ENCODE measurements at places on chromosomes 16 and 17.

- no peak for DNase-seq
These were observed 76.9 kb upstream of the CNEP1R1 start for GRCh38 chr16:49947907-49948678.

DNA sequence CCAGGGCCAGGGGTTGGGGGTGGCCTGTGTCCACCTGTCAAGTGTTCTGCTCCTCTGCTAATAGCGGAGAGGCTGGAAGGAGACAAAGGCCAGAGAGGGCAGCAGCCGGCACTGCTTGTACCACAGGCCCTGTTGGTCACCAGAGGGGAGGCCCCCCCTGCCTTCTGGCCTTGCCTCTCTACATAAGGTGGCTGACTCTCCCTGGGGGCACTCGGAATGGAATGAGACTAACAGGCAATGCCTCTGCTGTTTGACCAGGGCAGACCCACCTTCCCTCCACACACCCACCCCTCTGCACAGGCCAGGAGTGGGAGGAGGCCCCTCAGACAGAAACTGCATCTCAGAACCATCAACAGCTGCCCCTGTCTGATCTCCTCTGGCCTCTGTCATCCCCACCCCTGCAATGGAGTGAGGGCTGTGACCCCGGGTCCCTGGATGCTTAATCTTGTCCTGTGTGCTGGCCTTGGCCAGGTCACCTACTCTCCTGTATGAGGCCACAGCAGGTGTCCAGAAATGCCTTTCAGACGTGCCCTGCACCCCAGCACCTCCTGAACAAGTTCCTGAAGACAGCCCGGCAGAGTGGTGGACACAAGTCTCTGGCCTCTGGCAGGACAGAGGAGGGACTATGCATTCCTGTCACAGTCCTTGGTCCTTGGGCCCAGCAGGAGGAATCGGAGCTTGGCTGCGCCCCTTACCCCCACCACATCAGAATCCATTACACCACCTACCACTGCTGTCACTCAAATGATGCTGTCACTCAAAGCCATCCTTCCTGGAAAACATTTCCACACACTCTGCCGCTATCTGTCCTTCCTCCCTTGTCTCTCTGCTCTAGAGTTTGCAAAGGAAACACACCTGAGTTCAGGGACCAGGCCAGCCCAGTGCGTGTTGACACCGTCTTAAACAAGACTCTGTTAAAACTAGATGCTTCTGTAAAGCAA, 107.5 kb upstream of the ZNF750 start:
- no peak for DNase-seq

- DNase-seq: no peak
These were observed 68.1 kb downstream of the RTN4RL1 start for GRCh38 chr17:1957037-1957436.

DNA sequence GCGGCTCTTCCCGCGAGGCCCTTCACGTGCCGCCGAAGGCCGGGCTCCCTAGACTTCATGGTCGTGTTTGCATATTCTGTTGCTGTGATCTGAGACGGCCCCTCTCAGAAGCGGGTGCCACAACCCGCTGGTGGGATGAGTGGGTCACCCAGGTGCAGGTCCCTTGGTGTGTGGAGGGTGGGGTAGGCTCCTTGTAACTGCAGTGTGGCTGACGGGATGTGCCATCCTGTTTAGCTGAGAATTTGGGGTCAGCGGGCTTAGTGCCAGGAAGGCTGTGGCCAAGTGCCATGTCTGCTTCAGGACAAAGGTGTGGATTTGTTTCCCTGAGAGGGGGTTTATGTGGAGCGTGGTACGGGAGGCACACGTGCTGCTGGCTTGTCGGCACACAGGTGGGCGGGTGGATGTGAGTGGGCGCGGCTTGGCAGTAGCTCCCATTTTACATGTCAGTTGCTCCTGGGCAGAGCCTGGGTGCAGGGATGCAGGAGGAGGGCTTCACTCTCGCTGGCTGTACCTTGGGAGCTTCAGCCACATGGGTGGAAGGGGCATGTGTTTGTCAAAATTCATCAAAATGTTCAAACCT, 9.2 kb upstream of the WFIKKN1 start:
- no peak for DNase-seq

DNA sequence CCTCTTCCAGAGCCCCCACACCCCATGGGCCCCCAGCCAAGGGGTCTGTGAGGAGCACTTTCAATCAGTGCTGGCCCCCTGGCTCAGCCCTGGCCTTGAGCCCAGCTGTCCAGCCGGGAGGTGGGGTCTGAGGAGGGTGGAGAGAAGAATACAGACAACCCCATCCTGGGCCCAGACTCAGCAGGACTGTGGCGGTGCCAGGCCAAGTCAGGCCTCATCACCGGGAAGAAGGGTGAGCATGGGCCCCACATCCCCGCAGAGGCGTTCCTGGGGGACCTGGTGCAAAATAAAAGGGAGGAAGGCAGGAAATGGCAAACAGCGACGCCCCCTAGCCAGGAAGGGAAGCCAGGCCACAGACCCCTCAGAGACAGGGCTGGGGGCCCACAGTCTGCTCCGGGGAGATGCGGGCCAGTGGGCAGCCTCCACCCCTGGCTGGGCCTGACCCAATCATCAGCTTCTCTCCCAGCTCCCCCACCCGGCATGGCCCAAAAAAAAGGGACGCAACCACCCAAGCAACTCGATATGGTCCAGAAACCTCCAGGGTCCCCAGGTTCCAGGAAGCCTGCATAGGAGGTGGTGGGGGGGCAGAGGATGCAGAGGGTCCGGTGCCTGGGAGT, 20.6 kb downstream of the ZNF423 start:
- DNase-seq: no peak

DNA sequence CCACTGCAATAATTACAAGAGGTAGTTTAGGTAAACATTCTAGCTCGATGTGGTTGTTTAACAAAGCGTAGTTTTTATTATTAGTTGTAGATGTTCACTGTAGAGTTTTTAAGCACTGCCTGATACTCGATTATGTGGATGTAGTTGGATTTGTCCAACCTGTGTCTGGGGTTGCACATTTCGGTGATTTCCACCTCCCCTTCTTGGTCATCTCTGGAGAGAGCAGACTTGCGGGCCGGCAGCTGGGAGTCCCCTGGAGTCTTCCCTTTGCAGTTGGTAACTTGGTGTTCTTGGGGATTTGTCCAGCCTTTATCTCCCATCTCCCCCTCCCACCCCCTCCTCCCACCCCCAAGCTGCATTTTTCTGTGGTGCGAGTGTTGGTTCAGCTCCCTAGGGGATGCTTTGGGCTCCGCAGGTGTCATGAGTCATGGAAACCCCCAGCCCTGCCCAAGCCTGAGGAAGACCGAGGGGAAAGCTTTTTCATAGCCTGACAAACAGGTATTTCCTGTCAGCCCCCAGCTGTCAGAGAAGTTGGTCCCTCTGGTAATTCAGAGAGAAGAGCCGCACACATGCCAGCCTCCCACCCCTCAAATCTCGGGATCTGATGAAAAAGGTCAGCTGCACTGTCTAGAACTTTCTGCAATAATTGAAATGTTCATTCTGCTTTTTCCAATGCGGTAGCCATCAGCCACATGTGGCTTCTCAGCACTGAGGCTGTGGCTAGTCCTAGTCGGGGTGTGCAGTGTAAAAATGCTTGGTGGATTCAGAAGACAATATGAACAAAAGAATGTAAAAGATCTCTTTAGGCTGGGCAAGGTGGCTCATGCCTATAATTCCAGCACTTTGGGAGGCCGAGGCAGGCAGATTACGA, 50.3 kb downstream of the KSR1 start:
- DNase-seq: no peak

- DNase-seq: no peak
These were observed 89.9 kb upstream of the EEF2KMT start for GRCh38 chr16:5187402-5187952.

- DNase-seq: no peak
These were observed 998 bp upstream of the SRSF1 start for GRCh38 chr17:58007781-58008706.

GRCh38 chr17:19372011-19372370, 6.3 kb upstream of the MAPK7 start:
- no peak for DNase-seq

DNA sequence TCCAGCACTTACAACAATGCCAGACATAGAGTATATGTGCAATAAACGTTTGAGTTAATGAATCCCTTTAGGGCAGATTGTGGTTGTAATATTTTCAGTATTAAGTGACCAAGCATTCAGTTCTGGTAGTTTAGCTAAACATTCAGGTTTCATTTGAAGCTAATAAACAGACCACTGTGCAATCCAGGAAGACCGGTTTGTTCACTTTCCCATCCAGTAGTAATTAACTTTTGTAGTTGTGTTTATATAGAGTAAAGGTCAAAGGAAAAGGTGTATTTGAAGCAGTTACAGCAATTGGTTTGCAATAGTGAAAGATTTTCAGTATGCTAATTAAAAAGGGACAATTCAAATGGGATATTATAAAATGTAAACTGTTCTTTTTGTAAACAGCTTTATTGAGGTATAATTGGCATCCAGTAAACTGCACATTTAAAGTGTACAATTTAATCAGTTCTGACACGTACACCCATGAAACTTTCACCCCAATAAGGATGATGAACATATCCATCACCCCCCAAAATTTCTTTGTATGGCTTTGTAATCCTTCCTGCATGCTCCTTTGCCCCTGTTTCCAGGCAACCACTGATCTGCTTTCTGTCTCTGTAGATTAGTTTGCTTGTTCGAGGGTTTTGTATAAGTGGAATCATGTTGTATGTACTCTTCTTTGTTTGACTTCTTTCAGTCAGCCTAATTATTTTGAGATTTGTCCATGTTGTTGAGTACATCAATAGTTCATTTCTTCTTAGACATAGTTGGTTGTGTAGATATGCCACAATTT, 26.3 kb downstream of the MRTFB start:
- no peak for DNase-seq

- DNase-seq: no peak
These were observed 19.9 kb downstream of the PLEKHG4 start for GRCh38 chr16:67299269-67299668.

DNA sequence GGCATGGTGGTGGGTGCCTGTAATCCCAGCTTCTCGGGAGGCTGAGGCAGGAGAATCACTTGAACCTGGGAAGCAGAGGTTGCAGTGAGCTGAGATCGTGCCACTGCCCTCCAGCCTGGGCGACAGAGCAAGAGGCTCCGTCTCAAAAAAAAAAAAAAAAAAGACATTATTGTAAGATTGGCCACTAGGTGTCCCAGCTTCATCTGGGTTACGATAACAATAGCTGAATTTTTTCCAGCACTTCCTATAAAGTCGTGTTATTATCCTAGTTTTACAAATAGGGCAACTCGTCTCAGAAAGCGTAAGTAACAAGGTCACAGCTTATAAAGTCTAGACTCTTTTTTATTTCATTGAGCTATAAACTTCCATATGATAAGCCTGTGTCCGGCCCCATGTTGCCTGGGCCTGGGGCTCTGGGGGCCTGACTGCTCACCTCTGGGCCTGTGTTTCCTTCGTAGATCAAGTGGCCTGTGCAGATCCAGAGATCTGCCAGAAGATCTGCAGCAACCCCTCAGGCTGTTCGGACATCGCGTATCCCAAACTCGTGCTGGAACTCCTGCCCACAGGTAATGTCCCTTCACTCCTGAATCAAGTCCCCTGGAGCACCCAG, 60.5 kb downstream of the SLC5A11 start:
- DNase-seq: no peak

DNA sequence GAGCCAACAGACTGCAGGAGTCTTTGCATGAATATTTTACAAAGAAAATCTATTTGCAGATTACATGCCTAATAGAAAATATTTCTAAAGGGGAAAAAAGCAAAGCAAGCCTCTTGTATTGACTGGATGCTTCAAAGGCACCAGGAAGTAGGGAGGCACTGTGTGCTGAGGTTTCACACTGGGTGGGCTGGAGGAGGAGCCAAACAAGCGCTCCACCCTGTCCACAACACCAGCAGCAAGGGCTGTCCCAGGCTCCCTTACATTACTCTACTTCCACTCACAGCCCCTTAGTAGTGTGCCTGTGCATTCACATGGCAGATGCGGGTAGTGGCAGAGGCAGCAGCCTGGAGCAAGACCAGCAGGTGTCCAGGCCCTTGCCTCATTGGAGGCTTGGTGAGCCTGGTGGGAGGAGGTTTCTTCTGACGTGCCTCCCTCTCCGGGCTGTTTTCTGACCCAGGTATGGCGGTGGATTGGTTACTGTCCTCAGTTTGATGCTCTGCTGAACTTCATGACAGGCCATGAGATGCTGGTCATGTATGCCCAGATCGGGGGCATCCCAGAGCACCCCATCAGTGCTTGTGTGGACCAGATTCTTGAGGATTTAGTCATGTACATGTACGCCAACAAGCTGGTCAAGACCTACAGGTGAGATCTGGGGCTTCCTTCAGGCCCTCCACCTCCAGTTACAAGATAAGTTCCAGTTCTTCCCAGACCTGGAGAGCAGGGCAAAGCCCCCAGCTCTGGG, 7.0 kb upstream of the CCNF start:
- DNase-seq: no peak

- DNase-seq: no peak
These were observed 11.7 kb upstream of the SLC38A8 start for GRCh38 chr16:84054271-84054670.

DNA sequence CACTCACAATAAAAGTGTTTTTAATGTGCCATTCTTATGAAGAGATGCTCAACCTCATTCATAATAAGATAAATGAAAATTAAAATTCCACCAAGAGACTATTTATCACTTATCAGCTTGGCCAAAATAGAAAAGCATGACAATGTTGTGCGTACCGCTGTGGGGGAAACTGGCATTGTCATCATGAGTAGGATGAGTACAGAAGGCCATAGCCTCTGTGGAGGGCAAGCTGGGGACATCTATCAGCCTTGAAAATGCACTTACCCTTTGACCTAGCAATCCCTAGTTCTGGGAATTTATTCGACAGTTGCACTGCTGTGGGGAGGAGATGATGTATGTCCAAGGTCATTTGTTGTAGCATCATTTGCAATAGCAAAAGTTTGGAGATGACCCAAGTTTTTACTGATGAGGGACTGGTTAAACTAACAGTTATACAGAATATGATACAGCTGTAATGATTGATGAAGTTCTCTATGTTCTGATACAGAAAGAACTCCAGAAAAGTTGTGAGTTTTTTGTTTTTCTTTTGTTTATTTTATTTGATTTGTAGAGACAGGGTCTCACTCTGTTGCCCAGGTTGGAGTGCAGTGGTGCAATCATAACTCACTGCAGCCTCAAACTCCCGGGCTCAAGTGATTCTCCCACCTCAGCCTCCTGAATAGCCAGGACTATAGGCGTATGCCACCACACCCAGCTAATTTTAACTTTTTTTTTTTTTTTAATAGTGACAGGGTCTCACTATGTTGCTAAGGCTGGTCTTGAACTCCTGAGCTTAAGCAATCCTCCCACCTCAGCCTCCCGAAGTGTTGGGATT, 13.7 kb upstream of the PRKCB start:
- no peak for DNase-seq

DNA sequence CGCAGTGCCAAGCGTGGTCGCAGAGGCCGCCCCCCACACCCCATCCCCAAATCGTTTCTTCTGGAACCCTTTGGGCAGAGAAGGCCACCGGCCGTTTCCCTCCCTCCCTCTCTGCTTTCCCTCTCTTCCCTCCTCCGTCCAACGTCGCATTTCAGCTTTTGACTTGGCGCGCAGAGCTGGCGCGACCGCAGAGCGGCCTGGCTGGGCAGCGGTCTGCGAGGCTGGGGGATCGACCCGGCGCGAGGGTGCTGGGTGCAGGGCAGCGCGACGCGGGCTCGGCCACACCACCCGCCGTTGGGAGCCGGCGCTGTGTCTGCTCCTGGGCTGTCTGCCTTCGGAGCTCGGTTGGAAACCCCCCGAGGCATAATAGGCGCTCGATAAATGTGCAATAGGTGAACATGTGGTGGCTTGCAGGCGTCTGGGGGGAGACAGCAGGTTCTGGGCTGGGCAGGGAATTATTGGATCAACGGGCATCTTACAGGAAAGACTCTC, 2.8 kb upstream of the NTN3 start:
- DNase-seq: no peak

GRCh38 chr17:45867171-45867570, 22.5 kb downstream of the SPPL2C start:
- DNase-seq: no peak
